ENCODE measurements at places on chromosomes 2 and 18.

- no peak for DNase-seq
These were observed 129.1 kb downstream of the SPTBN1 start for GRCh38 chr2:54585136-54585733.

GRCh38 chr18:68769461-68769860 is 28.4 kb upstream of the CCDC102B start:
- no peak for DNase-seq

DNA sequence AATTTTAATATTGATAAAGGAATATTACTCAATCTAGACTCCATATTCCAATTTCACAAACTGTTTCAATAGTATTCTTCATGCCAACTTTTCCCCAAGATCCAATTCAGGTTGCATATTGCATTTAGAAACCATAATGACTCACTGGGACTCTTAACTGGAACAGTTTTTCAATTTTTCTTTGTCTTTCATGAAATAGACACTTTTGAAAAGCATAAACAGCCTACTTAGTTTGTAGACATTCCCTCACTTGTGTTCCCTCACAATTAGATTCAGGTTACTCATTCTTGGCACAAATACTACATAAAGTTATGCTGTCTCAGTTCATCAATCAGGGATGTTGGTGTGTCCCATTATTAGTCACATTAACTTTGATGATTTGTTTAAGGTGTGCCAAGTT is 1768.4 kb upstream of the PIK3C3 start:
- DNase-seq: no peak

GRCh38 chr2:58985541-58985940 is 744.4 kb upstream of the FANCL start:
- no peak for DNase-seq

GRCh38 chr2:21412944-21413443 is 289.2 kb downstream of the TDRD15 start:
- DNase-seq: no peak

DNA sequence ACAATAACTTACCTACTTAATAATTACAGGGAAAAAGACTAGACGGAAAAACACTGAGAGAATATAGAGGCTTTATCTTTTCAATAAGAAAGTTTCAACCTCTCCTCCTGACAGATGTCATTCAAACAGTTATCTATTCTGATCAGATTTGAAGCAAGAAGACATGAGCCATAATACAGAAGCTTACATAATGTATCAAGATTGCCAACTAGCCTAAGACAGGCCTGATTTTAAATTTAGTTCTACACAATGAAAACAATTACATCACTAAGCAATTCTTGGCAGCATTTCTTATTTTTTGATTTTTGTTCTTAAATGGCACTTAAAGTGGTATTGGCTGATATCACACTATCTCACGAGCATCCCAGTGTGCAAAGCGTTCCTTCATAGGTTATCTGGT is 41.6 kb downstream of the GPR155 start:
- no peak for DNase-seq

DNA sequence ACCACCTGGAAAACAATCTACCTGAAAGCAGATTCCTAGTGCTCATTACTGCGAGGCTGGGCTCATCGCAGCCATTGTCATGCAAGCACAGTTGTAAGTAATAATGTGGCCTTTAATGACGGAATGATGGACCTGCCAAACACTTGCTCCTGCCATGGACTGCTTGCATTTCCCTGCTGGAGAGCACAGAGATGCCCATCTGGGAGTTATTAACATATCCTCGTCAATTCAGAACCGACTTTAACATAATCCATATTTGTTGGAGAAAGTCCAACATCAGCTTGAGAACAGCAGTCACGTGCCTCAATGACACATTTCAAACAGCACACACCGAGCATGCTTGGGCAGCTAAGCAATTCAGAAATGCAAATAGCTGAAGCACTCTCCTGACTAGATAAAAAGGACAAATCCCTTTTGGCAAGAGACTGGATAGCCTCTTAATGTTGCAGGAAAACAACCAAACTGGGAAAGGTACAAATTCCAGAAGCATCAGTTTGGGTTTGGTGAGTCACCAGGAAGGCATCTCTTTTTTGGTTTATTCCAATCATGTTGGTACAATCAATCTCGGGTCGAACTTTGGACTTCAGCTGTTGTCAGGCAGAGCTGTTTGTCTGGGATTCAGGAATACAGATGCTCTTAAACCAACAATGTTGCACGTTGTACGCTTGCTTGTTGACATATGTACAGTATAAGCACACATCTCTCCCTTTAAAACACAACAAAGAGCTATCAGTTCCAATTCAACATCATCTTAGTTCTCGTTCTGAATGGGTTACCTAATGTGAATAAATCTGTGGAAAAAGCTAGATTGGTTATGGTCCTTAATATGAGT is 395.8 kb downstream of the LNPK start:
- no peak for DNase-seq

DNA sequence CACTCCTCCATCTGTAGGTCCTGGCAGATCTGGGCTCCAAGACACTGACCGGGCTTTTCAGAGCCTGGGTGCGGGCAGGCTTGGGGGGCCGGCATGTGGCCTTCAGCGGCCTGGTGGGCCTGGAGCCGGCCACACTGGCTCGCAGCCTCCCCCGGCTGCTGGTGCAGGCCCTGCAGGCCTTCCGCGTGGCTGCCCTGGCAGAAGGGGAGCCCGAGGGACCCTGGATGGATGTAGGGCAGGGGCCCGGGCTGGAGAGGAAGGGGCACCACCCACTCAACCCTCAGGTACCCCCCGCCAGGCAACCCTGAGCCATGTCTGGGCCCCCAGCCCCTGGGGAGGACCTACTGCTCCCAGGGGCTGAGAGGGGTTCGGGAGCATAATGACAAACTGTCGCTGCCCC is 761 bp upstream of the CHRND start:
- DNase-seq: no peak

DNA sequence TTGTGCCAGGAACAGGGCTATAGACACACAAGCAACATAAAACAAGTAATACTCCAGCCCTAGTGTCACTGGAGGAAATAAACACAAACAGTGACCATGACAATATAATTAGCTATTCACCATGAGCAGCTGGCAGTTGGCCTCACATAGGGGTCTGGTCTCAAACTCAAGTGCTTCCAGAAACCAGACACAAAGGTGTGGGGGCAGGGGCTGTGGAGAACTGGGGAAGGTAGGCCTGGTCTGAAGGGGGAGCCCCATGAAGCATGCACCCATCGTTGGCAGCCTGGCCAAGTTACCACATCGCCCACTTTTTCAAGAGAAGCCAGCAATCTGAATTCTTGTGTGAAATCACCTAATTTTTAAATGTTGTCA is 49.5 kb upstream of the SP3 start:
- no peak for DNase-seq

DNA sequence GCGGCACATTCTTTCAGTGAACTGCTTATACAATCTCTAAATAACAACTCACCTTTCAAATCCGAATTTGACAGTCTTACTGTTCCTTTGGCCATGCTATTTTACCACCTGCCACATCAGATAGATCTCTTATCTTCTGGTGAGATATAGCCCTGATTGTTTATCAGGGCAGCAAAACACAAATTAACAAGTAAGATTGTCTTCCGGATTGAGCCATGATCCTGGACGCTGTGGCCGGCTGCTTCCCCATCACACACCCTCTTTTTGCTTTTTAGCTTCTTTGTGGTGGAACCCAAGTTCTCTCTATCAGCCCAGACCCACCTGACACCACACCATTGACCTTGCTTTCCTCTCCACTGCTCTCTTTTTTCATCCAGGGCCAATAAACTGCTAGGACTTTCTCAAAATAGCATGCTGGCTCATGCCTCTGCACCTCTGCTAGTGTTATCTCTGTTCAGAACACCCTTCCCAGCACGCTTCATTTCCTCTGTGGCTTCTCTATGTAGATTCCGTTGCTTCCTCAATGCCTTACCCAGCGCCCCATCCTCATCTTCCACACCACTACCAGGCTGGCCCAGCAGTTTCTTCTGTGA is 111.8 kb upstream of the CNTNAP5 start:
- no peak for DNase-seq

Measured in type B pancreatic cell (in vitro differentiated cells).